Stimulated activated CD4-positive, alpha-beta T cell treated with anti-CD3 and anti-CD28 coated beads, Interleukin-15, amount 100 ng/mL, for 48 hours (primary cell): ENCODE measurements at places on chromosomes 5 and 9.

- no peak for DNase-seq
Measured at GRCh38 chr9:122860319-122861142, 32.1 kb upstream of the PDCL start.

DNA sequence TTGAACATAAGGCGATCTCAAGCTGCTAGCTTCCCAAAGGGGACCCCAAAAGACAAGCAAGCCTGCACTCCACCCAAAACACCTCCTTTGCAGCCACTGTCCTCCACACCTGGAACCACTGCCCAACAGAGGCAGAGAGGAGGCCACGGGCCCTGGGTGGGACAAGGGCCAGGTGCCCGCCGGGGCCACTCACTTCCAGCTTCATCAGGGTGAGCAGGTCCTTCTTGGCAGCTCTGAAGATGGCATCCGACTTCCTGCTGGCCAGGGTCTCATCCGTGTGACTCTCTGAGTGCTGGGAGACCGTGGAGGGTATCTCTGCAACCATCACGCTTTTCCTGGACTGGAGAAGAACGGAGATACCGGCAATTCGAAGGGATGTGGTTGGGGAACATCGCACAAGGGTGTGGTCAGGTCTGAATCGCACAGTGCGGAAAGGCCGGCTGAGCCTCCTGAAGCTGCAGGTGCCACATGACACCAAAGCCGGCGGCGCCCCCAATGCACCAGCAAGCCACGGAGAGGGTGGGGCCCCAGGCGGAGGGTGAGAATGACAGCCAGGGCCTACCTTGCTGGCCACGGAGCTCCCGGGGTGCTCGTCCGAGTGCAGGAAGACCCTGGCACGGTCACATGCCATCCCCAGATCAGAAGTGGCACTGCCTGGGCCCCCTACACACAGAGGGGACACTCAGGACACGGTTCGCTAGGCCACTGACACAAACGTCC, 44.6 kb downstream of the PNPLA7 start:
- DNase-seq, result no peak

- DNase-seq, result no peak
Measured at GRCh38 chr5:145825751-145826180, 9.4 kb downstream of the PRELID2 start.

DNA sequence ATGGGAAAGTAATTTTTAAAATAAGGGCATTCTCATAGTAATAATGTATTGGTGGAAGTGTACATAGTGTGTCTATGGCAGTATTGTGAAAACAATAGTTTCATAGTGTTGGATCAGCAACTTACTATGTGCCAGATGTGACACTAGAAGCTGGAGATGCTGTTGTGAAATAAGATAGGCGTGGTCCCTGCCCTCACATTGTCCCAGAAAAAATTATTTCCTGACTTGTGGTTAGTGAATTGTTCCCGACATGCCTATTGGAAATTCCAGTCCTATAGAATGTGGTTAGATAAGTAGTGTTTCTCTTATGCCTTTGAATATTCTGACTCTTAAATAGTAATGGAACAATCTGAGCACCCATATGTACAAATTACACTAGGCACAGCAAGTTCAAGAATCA, 55.3 kb upstream of the MTAP start:
- no peak for DNase-seq

DNA sequence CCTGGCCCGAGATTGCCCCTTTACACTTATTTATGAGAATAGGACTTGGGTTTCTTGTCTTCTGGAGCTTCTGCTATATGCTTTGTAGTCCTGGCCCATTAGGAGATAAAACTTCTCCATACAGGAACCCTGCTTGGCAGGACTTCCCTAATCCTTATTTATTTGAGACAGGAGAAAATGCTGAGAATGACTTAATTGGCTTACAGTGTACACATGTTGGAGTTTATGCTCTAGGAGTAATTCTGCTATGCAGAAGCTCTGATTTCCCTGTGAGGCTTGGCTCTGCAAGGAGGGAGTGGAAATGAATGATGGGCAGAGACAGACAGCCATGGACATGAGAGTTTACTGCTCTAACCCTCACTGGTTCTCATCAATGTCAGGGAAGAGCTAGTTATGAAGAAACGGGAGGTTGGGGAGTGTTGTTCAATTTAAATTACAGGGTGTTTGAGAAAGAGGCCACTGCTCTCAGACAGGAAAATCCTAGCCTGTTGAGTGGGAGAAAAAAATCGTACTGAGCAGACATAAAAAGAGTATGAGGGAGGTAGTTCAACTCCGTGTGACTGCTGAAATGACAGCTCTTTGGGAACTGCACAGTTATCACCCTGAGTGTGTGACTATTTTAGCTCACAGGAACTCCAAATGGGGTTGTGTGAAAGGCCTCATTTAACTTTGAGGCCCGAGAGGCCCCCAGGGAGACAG, 37.5 kb downstream of the ACTBL2 start:
- DNase-seq, result no peak

- no peak for DNase-seq
Measured at GRCh38 chr5:133945568-133945967, 22.9 kb downstream of the C5orf15 start.
